ENCODE measurements at places on chromosomes 2 and 18. TPM values are rescaled to one million over a fixed set of nuclear protein-coding genes. Genes with fewer than 3 reads are reported as not detected.

GRCh38 chr18:56066524-56067213 is 478.7 kb upstream of the TCF4 start:
- DNase-seq, result no peak

RBKS gene
- 0.95 TPM for total RNA-seq

- DNase-seq, result no peak
These were observed 175.2 kb downstream of the LTBP1 start for GRCh38 chr2:33121925-33122324.

IL36A gene
- not detected for total RNA-seq

- no peak for DNase-seq
These were observed 429.4 kb downstream of the MBD2 start for GRCh38 chr18:53795061-53795460.

DNA sequence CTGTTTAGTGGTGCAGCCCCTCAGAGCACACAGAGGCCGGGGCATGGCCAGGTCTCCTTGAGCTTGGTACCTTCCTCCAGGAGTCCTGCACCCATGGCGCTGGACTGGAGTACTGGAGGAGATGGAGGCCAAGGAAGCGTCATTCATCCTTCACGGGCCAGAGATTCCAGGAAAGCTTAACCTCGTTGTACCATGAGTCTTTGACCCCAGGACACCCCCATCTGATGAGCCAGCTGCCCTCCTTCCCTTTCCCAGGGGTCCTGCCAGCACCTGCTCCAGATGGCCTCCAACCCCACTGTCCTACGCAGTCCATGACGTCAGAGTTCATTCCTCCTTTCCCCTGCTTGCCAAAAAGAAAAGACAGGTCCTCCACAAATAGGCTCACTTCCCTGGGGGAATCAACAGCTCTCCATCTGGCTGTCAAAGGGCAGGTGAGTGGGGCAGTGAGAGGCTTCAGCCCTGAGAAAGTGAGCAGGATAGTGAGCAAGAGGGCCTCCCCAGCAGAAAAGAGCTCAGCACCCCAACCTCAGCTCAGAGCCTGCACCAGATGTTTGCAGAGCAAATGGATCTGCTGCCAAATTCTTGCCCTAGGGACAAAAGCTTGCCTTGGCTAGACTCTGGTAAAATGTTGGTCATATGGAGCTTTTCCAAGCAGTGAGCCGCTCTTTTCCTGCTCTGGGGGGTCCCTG is 4.5 kb upstream of the NPPC start:
- no peak for DNase-seq

CYS1 gene
- 0.62 TPM for total RNA-seq

DNA sequence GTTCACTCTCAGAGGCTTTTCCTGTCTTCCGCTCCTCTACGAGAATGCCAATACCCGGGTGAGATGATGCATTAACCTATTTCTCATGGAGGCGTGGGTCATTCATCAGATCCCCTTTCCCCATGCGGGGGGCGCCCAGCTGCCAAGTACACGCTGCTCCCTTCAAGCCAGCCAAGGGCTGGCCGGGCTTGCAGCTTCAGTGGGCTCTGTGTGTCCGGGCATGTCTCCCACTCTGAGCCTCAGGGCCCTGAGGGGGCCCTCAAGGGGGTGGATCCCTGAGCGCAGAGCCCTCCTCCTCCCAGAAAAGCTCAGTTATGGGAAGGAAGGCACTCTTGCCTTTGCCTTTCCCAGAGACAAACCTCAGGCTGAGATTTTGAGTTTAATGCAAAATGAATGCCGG is 431.8 kb upstream of the MYT1L start:
- DNase-seq, result no peak

- DNase-seq, result no peak
These were observed 204.6 kb downstream of the SH3RF3 start for GRCh38 chr2:109333414-109334210.

CYBRD1 gene
- 184 TPM for total RNA-seq

DNA sequence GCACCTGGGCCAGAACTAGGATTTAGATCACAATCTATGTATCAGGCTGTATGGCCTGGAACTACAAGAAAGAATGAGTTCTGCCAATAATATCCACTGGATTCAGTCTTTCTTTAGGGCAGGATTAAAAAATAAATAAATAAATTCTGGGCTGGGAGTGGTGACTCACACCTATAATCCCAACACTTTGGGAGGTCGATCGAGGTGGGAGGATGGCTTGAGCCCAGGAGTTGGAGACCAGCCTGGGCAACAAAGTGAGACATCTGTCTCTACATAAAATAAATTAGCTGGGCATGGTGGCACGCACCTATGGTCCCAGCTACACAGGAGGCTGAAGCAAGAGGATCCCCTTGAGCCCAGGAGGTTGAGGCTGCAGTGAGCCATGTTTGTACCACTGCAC is 8.1 kb downstream of the AMMECR1L start:
- peak; percentile 28 for DNase-seq

- DNase-seq, result no peak
These were observed 5.6 kb upstream of the WDR7 start for GRCh38 chr18:56645415-56646016.

DNA sequence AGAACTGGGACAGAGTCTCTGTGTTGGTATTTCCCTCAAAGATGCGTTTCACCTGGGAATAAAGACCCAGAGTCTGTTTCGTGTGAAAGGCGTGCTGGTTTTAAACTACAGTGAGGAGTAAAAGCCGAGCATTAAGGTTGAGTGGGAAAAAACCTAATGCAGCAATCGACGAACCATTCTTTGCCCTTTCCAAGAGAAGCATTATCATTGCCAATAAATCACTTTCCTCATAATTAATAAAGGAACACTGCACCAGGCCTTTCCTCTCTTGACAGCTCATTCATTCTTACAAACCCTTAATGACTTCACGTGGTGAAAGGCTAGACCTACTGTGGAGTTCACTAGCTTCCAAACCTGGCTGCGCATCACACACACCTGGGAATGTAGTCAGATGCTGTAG is 896 bp upstream of the SLC8A1 start:
- no peak for DNase-seq

- DNase-seq, result no peak
These were observed 275.9 kb downstream of the MREG start for GRCh38 chr2:215737477-215737876.

VAMP5 gene
- 10.1 TPM for total RNA-seq

GRCh38 chr2:172273910-172274571 is 153.3 kb upstream of the ITGA6 start:
- no peak for DNase-seq

DNA sequence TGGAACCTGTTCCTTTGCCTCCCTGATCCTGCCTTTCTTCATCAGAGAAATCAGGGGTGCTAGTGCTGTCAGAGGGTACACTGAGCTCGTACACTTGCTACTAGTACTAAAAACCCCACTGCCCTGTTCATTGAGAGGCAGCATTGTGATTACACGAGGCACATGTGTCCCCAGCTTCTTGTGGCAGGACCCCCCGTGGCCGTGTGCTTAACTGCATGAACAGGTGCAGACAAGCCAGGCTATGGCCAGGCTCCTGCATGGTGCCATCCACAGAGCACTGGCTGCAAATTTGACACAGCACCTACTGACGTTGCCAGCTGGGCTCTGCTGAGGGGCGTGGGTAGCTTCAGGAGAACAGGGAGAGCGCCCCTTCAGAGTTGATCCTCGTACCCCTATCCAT is 248.4 kb downstream of the GLI2 start:
- DNase-seq, result no peak

NRP2 gene
- total RNA-seq, result 4.5 TPM

GRCh38 chr2:120861191-120861575 is 125.5 kb downstream of the GLI2 start:
- DNase-seq, result no peak

- no peak for DNase-seq
These were observed 122.1 kb downstream of the MGAT5 start for GRCh38 chr2:134375935-134376334.

DNA sequence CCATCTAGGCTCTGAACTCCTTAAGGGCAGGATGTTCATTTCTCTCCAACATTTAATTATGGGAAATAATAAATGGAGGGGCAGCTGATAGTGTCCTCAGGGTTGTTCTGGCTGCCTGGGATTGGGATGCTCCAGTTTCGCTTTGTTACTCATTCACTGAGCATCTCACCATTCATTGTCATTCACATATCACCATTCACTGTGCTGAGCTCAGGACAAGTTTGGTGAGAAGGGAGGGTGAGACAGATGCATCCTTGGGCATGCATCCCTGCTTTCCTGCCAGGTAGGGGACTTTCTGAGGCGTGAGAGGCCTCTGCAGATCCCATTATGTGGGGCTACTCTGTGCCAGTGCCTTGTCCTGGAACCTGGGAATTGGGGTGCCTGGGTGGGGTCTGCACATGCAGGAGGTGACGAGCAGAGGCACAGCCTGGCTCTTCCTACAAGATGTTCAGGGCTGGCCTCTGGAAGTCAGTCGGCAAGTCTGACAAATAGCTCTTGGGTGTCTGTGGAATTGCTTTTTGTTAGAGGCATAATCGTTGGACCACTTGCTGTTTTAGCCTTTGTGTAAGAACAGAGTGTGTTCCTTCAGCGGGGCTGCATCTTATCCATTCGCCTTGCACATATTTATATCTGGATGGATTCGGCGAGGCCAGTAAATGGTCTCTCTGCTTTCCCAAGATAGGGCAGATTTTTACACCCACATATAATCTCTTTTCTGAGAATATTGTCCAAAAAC is 323.2 kb upstream of the THSD7B start:
- no peak for DNase-seq

PLCL1 gene
- total RNA-seq, result 3.7 TPM

- DNase-seq, result no peak
These were observed 25.3 kb downstream of the FSHR start for GRCh38 chr2:49129034-49129433.

DNA sequence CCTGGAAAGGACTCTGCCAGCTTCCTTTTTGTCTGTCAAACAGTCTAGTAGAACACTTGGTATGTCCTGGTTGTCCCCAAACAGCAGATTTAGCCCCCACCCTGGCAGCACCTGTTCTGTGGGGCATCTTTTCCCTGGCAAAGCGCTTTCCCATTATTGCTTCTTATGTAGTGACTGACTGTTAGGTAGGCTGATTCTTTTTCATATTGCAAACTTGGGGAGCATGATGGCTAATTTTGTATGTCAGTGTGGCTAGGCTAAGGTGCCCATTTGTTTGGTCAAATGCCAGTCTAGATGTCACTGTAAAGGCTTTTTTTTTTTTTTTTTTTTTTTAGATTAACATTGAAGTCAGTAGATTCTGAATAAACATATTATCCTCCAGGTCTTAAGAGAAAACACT is 140.2 kb downstream of the MYCN start:
- no peak for DNase-seq

MBP gene
- 45.0 TPM for total RNA-seq

GRCh38 chr2:197360744-197361156 is 50.2 kb upstream of the ANKRD44 start:
- no peak for DNase-seq

Measured in lower leg skin (tissue), 4 donors.